Brain microvascular endothelial cell (primary cell): ENCODE measurements at places on chromosomes 2 and 18.
A peak's percentile ranks its signal among the peaks of the same experiment; 100 is the strongest.

- DNase-seq, result no peak
These were observed 46.3 kb downstream of the FAM178B start for GRCh38 chr2:96940001-96940615.

DNA sequence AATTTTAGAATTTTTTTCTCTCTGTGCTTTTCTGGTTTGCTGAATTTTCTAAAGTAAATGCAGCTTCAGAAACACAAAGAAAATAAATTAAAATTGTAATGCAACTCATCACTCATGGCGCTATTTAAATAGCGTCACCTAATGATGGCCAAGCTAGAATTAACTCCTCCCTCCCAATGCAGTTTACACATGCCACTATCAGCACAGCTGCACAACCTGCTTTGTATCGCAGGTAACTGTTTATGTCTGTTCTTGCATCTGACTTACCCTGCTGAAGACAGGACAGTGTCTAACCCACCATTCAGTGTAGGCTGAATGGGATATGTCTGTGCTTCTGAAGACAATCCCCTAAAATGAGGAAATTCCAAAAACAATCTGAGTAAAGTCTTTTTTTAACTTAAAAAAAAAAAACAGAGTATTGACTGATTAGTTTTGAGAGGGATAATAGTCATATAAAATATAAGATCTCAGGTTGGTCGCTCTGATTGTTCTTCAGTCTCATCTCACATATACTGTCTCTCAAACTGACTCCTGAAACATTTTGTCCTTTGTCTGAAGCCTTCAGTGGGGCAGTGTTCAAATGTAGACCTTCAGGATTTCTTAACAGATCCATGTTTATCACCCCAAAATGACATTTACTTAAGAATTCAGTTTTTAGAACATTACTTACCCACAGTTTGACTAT, 271.4 kb downstream of the ZEB2 start:
- DNase-seq, result no peak

GRCh38 chr2:203763241-203763937, 57.0 kb downstream of the CD28 start:
- DNase-seq, result no peak

DNA sequence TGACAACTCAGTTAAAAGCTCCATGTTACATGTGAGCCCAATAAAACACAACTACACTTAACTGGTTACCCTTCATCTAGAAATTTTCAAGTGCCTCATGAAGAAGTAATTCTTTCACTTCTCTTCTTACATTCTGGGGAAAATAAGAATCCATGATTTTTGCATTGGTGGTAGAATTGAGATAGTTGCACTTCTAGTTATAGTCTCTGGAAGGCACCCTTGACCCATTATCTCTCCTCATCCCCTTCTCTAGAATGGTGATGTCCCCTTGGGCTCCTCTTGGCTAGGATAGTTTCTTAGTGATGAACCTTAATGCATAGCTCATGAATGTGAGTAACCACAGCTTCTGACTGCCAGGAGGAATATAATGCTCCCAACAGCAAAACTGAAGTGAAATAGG, 3.6 kb downstream of the LGALSL start:
- no peak for DNase-seq

- peak; percentile 68 for DNase-seq
These were observed 130.3 kb upstream of the CXCR4 start for GRCh38 chr2:136248242-136248641.

DNA sequence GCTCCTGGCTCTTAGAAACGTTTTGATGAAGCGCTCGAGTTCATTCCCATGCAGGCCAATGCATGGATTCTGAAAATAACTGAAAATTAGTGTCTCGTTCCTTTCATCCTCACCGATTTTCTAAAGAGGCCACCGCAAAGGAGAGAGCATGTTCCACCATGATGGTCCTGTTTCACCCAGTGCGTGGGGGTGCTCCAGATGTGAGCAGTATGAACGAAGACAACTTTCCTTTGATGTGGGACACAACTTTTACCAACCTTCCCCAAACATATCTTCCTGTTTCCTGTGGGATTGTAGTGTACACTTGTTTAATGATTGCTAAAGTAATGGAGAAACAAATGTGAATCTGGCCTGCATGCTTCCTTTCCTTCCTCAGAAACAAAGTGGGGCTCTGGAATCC, 114.5 kb downstream of the PRPF40A start:
- no peak for DNase-seq

- DNase-seq, result no peak
These were observed 122.5 kb upstream of the WDR75 start for GRCh38 chr2:189318761-189319160.

- no peak for DNase-seq
These were observed 17.8 kb upstream of the ASAP2 start for GRCh38 chr2:9188823-9189222.

GRCh38 chr18:47932603-47933002, 2.1 kb upstream of the SMAD2 start:
- DNase-seq, result no peak

DNA sequence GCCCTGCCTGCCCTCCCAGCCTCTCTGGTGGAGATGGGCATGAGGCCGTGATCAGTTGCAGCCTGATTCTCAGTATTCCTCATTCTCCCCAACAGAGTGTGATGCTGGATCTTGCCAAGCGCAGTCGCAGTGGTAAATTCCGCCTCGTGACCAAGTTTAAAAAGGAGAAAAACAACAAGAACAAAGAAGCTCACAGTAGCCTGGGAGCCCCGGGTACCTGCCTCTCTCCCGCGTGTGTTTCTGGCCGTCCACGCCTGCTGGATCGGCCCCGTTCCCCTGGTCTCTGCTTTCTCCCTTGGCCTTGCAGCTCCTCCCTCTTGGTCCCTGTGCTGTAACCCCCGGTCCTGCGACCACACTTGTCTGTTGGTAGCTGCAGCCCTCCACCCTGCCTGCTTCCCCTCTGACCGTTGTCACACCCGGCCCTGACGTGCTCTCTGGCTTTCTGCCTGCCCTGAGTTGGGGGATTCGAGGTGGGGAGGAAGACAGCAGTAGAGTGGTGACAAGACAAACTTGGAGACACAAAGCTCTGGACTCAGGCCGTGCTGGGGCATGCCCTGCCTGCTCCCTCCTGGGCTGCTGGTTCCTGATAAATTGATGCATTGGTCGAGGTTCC, 99.5 kb downstream of the USP40 start:
- DNase-seq, result no peak

DNA sequence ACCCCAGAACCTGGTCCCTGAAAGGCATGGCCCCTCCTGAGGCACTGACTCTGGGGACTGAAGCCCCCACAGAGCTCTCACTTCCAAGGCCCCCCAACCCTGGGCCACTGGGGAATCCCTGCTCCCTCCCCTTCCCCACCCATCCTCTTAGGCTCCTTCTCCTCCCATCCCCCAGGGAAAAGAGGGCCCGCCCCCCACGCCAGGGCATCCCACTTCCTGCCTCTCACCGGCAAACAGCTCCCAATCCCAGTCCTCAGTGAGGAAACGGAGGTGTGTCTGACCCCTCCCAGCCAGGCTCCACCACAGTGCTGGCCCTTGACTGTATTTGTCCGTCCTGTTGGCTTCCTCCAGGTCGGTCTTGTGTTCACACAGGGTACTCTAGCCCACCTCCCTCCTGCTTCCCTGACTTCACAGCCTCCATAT, 35.0 kb upstream of the PTMA start:
- no peak for DNase-seq

DNA sequence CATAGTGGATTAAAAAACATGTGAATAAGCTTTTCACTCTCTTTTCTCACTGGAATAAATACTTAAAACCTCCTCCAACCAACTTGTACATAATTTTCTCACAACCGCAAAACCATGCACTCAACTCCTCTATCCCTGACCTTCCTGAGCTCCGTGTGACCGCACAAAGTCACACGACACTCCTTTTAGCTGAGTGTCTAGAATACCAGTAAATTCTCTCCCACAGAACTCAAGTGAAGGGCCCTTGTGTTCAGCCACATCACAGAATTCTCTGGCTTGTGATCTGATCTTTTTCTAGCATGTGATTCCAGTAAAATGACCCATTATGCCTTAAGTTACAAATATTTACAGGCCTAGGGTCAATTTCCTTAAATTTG, 91.2 kb upstream of the ARL4C start:
- DNase-seq, result no peak

DNA sequence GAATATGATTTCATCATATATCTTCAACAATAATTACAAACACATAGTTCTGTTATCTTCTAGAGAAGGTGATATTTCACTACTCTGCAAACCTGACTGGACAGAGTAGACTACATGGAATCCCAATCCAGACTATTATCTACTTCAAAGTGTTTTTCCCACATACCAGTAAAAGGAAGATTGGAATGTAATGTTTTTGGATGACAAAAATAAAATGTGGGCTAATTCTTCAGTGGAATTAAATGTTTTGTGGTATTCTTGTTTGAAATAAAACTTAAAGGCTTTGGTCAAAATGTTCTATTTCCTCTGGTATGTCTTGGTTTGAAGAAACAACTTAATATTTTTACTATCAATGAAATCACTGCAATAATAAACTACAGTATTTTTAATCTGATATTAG, 22.1 kb downstream of the COL5A2 start:
- no peak for DNase-seq

GRCh38 chr18:14979875-14980274, 231.9 kb downstream of the ANKRD30B start:
- no peak for DNase-seq

DNA sequence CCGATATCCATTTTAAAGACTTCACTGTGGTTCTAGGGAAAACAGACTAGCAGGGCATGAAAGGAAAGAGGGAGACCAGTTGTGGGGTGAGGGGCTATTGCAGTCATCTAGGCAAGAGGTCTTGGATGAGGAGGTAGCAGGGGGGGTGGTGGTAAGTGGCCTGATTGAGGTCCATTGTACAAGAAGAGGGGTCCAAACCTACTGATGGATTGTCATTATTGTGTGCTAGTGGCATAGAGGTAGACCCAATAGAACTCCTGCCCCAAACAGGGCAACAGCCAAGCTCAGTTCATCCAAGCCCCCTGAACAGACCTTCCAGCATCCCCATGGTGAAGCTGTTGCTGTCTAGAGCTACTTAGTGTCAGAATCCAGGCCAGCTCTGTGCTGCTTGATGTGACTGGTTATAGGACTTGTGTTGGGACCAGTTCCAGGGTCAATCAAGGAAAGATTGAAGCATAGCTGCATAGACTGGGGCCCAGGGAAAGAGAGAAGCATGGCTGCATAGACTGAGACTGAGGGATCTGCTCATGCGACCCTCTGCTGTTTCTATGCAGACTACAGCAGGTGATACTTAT, 7.0 kb downstream of the ASAP2 start:
- DNase-seq, result no peak

DNA sequence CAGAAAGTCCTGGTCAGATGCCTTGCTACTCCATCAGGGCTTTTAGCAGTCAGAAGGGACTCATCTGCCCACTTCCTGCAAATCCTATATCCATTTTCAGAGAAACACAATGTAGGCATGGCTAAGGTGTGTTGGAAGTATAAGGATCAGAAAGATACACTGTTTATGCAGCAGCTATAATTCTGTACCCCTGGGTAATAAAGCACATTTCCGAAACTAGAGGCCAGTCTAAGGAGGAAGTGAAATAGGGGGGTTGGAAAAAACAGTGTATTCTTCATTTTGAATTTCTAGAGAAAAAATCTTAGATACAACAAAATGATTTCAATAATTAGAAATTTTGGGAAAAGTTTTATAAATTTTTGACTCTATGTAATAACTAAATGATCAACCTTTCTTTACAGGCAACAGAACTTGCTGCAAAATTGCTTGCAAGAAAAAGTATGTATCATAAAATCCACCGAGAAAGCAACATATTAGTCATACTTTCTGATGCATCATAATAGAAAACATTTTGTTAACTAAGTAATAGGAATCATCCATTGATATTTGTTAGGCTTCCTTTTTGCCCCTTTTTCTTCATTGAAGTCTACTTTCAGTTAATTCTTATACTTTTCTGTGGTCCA, 47.4 kb downstream of the FSIP2 start:
- DNase-seq, result no peak

DNA sequence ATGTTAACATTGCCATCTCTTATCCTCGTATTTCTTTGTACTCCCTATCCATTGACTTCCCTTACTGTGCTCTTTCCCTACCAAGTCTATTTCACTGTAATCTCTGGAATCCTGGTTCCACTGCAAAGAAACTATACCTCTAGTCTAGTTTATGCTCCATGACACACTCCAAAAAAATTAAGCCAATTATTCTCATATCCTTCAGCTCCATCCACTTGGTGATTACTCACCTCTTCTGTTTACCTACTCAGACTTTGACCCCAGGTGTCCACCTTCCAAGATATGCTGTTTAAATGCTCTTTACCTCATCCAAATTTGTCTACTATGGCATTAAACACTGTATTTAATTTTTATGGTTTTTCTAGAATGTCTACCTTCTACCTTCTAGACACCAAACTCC, 137.9 kb downstream of the ATAD2B start:
- no peak for DNase-seq

DNA sequence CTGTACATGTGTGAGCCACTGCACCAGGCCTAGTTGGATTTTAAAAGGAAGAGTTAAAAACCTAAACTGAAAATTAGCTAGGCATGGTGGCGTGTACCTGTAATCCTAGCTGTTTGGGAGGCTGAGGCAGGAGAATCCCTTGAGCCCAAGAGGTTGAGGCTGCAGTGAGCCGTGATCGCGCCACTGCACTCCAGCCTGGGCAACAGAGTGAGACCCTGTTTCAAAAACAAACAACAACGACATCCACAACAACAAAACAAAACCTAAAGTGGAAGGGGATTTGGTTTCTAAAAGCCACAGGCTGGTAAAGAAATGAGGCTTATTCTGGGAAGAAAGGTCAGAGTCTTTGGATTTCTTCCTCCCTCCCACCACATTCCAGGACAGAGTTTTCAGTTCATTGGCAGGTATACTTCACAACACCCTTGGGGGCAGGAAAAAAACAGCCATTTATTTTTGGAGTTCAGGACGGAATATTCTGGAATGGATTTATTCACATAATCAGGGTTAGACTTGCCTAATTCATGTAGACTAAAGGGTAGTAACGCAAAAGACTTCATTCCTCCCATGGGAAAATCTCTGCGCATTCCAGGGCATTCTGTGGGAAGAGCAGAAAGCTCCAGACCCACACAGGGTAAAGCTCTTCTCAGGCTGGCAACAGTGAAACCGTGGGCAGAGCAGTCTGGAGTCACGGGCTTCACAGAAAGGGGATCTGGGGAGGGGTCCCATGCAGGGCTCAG, 34.9 kb downstream of the TEX44 start:
- DNase-seq, result no peak

- no peak for DNase-seq
These were observed 355.5 kb downstream of the RAD51AP2 start for GRCh38 chr2:17162713-17163112.

DNA sequence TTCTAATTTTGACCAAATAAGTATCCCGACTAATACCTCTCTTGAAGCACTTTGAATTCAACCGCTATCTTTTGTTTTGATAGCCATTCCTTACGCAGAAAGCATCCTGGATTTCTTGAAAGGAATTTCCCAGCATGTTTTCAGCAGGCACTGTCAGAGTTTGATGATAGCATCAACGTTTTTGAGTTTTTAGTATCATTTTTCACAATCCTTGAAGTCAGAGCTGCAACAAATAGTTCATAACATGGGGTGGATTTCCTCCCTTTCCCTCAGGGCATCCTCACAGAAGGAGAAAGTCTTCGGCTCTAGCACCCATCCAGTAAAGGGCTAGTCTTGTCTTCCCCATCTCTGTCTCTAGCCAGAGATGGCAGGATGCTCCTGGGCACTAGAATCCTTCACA, 46.2 kb downstream of the ANKRD44 start:
- DNase-seq, result no peak

GRCh38 chr2:191739194-191739593, 61.3 kb downstream of the NABP1 start:
- no peak for DNase-seq
